ENCODE measurements at places on chromosomes 2 and 18. TPM values are rescaled to one million over a fixed set of nuclear protein-coding genes. Genes with fewer than 3 reads are reported as not detected.

DNA sequence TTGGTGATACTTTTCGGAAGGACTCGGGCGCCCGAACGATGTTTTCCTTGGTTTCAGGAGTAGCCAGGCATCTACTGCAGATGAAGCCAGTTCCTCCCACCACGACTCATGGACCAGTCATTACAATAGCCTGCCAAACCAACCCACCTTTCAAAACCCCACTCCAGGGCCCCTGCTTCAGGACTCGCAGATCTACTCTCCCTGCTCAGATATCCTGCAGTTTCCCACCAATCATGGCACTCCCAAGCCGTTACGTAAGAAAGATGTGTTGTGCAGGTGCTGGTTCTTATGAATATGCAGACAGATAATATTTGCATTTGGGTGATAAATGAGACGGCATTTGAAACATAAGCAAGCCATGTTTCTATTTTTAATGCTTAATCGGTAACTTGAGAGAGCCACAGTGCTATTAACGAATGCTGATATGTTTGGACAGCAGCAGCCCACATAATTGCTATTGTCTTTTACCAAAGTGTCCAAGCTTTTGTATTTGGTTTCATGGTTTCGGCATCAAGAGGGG is 3.5 kb upstream of the CYS1 start:
- no peak for DNase-seq

DNA sequence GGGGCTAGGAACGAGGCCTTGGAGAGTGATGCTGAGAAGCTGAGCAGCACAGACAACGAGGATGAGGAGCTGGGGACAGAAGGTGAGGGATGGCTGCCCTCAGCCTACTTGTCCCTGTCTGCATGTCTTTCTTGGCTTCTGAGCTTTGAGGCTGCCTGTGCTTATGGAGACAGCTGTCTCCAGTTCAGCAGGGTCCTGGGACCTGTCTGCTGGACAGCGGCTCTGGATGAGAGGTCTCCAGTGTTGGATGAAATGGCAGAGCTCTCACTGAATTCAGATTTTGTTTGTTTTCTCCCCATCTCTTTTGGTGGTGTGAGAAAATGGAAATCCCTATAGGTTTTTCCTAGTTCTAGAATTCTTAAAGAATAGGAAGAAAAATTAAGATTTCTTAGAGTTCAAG is 54.8 kb downstream of the NTSR2 start:
- DNase-seq: no peak

- no peak for DNase-seq
Observed at GRCh38 chr2:162462911-162463310, 119.0 kb downstream of the GCA start.

The ZDBF2 gene
- 6.6 TPM for total RNA-seq

- DNase-seq: peak; percentile 7
Observed at GRCh38 chr2:127586136-127586535, 50.7 kb downstream of the MYO7B start.

DNA sequence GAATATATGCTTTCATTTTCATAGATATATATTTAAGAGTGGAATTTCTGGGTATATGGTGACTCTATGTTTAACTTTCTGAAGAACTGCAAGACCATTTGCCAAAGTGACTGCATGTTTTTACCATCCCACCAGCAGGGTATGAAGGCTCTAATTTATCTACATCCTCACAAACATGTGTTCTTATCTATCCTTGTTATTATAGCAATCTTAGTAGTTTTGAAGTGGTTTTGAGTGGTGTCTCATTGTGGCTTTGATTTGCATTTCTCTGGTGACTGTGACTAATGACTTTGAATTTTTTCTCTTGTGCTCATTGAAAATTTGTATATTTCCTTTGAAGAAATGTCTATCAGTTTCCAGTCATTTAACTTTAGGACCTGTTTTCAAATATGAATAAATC is 310.2 kb upstream of the NRP2 start:
- DNase-seq: no peak

DNA sequence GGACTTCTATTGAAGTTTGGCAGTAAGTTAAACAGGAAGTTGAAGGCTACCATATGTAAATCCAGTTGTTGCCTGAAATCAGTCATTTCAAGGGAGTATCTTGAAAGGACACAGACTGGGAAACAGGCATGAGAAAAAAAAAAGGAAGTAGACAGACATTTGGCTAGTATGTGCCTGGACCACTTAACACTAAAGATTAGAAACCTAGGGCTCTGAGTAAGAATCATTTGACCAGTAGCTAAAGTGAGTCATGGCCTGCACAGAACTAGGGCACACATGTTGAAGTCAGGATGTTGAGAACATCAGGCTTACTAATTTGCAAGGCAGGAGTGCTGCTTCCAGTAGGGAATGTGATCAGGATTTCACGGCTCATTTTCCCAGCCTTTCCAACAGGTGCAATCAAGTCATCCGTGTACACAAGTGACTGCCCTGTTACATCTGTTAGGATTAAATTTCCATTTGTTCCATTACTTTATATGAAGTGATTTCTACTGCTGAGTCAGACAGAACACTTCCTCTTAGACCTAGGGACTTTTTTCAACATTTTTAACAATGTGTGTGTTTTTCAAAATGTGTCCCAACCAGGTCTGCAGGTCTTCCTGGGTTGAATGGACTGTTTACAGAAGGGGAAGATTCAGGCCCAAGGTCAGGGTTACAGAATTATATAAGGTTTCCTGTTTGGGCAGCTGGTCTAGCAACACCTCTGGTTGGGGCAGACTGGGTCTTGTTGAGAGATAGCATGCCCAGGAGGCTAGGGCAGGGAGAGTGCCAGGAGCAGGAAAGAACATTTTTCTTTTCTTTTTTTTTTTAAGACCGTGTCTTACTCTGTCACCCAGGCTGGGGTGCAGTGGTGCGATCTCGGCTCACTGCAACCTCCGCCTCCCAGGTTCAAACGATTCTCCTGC is 145.6 kb downstream of the TGIF1 start:
- DNase-seq: peak; percentile 57

The FIGN gene
- total RNA-seq: 0.91 TPM
